ENCODE measurements at places on chromosomes 2 and 18.

DNA sequence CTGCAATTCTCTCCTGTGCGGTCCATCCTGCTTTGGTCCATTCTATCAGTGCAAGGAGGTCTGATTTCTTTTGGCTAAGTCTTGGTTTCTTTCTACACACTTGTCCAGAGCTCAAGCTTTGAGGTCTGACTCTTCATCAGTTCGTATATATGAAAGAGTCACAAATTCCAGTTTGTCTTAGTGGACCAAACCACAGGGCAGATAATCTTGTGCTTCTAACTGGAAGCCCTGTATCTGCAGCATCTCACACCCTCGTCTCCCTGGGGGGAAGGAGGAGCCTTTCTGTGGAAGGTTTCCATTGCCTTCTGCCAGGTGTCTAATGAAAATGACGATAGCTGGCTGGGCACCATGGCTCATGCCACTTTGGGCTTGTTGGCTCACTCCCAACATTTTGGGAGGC is 148.5 kb downstream of the SPP2 start:
- no peak for DNase-seq

- peak; percentile 62 for DNase-seq
These were observed 13.3 kb upstream of the MTIF2 start for GRCh38 chr2:55282110-55282917.

GRCh38 chr2:215758691-215759090 is 254.7 kb downstream of the MREG start:
- no peak for DNase-seq

DNA sequence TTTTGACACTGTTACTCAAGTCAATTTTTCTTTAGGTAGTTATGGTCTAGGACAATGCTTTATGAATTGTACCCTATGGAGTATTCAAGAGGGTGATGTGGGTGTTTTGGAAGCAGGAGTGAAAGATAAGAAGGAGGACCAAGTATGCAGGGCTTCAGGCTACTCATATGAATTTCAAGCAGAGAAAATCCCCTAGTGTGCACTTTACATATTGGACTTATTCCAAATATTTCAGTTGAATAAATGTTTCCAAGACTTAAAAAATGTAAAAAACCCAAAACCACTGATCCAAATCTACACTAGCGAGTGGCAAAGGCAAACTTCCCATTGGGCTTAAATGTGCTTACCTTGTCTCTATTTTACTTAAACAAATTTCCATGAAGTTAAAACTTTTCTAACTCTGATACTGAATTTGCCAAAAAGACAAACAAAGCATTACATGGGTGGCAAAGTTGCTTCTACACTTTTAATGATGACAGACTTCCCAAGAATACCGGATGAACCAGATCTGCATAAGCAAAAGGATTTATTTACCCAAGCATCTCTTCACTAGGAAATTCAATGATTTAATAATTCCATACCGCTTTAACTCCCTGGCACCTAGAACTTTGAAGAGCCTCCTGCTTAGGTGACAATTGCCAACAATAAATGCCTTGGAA is 1233.5 kb upstream of the NXPH2 start:
- no peak for DNase-seq

DNA sequence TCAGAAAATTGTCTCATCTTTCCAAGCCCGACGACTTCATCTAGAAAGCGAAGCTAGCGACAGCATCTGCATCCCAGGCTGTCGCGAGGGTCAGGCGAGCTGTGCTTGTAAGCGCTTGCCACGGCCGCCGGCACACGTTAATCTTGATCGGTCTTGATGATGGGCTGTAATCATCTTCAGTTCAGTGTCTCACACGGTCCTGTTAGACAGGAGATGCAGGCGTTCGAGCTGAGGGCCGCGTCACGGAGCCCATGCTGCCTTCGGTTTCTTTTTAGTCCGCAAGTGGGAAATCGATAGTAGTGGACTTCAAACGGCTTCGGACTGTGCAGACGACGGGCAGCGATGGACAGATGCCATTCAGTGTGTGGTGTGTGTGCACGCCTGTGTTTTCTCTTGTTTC is 43.6 kb downstream of the ADI1 start:
- no peak for DNase-seq

DNA sequence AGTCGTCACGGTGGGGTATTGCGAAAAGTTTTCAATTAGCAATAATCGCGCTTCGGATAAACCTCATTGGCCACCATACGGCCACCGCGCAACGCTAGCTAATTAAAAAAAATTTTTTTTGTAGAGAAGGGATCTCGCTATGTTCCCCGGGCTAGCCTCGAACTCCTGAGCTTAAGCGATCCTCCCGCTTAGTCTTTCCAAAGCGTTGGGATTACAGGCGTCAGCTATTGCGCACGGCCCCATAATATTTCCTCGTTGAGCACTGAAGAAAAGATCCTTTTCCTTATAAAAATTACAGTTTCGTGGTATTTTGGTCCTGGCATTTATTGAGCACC is 759 bp upstream of the ACTR1B start:
- DNase-seq = no peak

DNA sequence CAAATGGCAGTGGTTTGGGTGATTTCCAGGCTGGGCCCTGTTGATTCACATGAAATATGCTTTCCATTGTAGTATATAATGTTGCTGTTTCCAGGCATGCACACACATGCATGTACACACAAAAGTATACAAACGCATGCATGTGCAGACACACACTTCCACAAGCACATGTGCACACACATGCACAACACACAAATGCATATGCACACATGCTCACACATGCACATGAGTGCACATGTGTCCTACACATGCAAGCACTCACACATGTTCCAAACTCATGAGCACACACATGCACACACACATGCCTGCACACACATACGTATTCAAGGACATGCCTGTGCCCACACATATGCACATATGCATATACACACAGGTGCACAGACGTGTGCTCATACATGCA is 30.6 kb downstream of the SNTG2 start:
- no peak for DNase-seq

- DNase-seq = no peak
These were observed 11.1 kb downstream of the OBSL1 start for GRCh38 chr2:219560037-219560892.

GRCh38 chr18:76314015-76314414 is 181.0 kb downstream of the ZNF516 start:
- no peak for DNase-seq

DNA sequence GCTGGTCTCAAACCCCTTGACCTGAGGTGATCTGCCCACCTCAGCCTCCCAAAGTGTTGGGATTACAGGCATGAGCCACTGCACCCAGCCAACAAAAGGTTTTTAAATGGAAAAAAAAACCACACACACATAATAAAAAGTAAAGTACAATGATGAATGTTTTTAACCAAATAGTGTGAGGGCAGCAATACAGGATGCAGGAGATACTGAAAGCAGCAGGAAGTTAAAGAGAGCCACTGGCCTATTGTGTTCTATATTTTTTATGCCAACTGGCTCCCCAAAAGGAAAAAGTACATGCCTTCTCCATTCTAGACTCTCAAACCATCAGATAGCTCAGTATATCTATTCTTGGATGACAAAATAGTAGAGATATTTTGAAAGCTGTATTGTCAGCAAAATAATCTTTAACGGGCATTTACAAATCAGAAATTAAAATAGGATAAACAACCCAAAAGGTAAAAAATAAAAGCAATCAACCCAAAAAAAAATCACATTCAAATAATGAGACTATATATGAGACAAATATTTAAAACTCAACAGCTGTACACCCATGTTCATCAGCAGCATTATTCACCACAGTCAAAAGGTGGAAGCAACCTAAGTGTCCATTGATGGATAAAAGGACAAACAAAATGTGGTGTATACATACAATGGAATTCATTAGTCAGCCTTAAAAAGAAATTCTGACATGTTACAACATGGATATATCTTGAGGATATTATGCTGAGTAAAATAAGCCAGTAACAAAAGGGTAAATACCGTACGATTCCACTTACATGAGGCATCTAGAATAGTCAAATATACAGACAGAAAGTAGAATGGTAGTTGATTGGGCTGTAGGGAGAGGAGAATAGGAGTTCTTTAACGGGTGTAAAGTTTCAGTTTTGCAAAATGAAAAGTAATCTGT is 26.2 kb downstream of the GPATCH11 start:
- no peak for DNase-seq

GRCh38 chr2:219017201-219017931 is 23.9 kb downstream of the CFAP65 start:
- no peak for DNase-seq

DNA sequence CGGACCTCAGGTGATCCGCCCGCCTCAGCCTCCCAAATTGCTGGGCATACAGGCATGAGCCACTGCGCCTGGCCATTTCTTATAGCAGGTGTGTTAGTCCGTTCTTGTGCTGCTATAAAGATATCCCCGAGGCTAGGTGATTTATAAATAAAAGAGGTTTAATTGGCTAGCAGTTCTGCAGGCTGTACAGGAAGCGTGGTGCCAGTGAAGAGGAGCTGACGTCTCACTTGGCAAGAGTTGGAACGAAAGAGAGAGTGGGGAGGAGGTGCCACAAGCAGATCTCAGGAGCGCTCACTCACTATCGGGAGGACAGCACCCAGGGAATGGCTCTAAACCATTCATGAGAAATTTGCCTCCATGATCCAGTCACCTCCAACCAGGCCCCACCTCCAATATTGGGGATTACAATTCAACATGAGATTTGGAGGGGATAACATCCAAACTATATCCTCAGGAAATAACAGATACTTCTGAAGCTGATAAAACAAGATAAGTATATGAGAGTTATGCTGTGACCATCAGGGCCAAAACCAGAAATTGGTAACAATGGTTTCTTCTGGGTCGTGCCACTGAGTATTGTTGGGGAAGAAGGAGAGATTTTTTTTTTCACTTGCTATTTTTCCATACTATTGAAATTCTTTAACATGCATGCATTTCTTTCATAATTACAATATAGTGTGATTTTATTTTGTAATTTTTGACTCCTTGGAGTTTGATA is 7.4 kb upstream of the RMC1 start:
- DNase-seq = no peak

GRCh38 chr2:217996361-217996760 is 6.4 kb downstream of the TNS1 start:
- no peak for DNase-seq

DNA sequence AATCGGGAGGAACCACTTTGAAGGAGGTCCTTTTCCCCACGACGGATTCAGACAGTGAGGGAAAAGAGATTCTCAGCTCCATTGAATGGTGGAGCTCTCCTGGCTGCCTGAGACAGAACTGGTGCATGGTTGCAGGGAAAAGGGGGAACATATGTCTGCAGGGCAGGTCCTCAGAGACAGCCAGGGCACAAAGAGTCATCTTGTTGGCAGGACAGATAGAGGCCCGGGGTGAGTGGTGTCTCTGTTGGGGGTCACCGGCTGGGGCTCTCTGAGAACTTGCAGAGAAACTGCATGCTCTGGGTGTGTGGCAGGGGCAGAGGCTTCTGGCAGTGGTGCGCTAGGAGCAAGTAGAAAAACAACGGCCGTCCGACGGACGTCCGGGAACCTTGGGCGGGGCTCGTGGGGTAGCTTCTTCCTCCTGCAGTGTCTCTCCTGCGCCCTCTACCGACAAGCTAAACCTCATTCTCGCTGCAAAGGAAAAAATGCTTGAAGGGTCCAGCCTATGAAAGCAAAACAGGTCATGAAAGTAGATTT is 94.3 kb downstream of the CDCA7 start:
- peak; percentile 1 for DNase-seq

GRCh38 chr2:109212836-109213563 is 84.0 kb downstream of the SH3RF3 start:
- DNase-seq = no peak

DNA sequence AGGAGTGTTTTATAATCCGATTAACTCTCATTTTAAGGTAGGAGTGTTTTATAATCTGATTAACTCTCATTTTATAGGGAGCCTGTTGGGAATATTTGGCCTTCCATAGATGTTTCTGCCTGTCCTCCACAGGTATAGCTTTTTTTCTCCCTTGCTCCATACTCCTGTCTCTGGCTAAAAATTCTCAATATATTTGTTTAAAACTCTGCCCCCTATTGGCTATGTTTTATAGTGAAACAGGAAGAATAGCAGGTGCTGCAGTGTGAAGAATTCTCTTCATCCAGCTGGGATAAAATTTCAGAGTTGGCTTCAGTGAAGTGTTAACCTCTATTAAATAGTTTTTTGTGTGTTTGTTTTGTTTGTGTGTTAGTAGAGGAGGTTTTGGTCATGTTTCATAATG is 1046.0 kb upstream of the TMEFF2 start:
- DNase-seq = no peak

DNA sequence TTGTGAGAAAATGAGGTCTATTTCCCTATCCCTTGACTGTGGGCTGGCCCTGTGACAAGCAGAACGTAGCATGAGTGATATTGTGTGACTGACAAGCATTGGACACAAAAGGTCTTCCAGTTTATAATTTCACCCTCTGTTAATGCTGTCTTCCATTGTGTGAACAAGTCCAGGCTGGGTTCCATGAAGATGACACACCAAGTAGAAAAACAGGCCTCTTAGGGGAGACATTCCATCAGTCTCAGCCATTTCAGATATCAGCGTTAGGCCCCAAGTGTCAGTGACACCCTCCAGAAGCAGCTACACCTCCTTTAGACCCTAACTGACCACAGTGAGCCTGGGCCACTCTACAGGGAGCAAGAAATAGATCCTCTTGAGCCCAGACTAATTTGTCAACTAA is 511.3 kb downstream of the FBXO15 start:
- no peak for DNase-seq

- no peak for DNase-seq
These were observed 7.6 kb upstream of the NRXN1 start for GRCh38 chr2:51039581-51039980.

- DNase-seq = no peak
These were observed 21.5 kb upstream of the REEP1 start for GRCh38 chr2:86358957-86359356.

- DNase-seq = no peak
These were observed 237.6 kb upstream of the APCDD1 start for GRCh38 chr18:10216791-10217190.

DNA sequence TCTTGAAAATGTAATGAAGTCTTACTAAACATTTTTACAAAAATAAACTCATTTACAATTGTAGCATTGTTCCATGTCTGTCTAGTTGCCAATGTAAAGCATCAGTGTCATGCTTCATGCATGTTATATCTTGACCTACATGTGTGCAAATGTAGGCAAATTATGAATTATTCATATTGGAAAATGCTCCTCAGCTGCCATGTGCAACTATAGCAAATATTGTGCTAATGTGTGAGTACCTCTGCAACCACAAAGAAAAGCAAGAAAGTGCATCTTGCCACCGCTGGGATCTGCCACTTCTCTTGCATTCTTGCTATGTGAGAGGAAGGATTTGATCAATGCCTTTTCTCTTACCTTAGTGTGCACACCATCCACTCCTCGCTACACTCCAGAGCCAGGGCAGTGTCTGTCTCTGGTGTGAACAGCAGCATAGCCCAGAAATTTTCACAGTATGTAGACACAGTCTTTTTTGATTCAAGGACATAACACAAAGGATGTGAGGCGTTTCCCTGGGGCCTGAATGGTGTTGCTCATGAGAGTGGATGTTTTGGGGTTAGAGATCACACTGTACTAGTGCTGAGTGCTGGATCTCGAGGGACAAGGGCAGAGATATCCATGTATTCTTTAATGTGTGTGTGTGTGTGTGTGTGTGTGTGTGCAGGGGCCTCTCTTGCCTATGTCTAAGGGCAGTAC is 47.6 kb upstream of the HAAO start:
- no peak for DNase-seq

GRCh38 chr18:79392226-79392625 is 3.5 kb upstream of the NFATC1 start:
- DNase-seq = no peak
